Body of pancreas (tissue), 4 donors: ENCODE measurements at places on chromosomes 3 and 15.

GRCh38 chr15:70633991-70634390 lies 129.4 kb downstream of the UACA start:
- no peak for DNase-seq

- no peak for DNase-seq
These were observed 178.4 kb downstream of the TP63 start for GRCh38 chr3:189809583-189809982.

GRCh38 chr3:45182915-45183871 lies 37.0 kb upstream of the CDCP1 start:
- peak; percentile 84 for DNase-seq

DNA sequence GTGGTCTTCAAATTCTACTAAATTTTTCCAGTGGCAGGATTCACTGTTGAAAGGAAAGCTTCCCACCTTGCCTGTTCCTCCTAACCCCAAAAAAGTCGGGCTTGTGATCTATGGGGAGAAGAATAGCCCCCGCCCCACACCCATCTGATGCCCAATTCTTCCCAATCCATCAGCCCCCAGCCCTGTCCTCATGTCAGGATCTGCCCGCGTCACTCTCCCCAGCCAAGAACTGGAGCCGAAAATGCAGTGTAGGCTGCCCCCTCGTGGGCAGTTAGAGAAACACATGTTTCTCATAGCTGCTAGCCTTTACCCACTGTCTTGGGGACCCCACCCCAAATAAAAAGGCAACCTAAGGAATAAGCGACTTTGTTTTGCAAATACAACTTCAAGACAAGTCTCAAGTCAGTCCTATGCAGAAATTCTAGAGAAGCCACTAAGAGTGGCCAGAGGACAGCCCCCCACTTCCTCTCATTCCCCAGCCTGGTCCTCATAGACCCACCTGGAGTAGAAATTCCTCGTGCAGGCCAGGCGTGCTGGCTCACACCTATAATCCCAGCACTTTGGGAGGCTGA lies 13.0 kb upstream of the CSK start:
- peak; percentile 74 for DNase-seq

- DNase-seq: no peak
These were observed 25.0 kb downstream of the CRYGS start for GRCh38 chr3:186519021-186519658.

- no peak for DNase-seq
These were observed 11.4 kb downstream of the ACTC1 start for GRCh38 chr15:34783991-34784390.

- DNase-seq: no peak
These were observed 74.4 kb upstream of the MDFIC2 start for GRCh38 chr3:70386846-70387245.
